Mucosa of gallbladder (tissue), 1 donor: ENCODE measurements at places on chromosomes 7 and 10. TPM values are rescaled to one million over a fixed set of nuclear protein-coding genes. Genes with fewer than 3 reads are reported as not detected.

DNA sequence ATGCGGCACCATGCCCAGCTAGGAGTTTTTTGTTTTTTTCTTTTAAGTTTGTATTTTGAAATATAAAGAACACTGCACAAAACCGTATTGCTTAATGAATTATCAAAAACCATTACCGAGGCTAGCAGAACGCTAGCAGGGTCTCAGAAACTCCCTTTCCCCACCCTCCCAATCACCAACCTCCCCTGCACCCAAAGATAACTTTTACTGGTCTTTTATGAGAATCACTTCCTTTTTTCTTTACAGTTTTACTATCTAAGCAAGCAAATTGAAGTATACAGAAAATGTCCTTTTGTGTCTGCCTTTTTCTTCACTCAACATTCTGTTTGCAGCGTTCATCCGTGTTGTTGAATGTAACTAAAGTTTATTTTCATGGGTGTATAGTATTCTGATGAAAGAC lies 13.4 kb downstream of the HIP1 start:
- DNase-seq: no peak

GRCh38 chr10:106226142-106226541 lies 938.4 kb downstream of the SORCS1 start:
- no peak for DNase-seq

- DNase-seq: no peak
Measured at GRCh38 chr7:132090444-132090843, 485.8 kb downstream of the PLXNA4 start.

- DNase-seq: no peak
Measured at GRCh38 chr7:34327681-34328080, 330.3 kb upstream of the NPSR1 start.

GRCh38 chr7:43588477-43589132 lies 5.7 kb downstream of the STK17A start:
- no peak for DNase-seq

GRCh38 chr7:1548944-1549343 lies 7.1 kb downstream of the TMEM184A start:
- no peak for DNase-seq

GRCh38 chr10:248307-248706 lies 113.1 kb downstream of the ZMYND11 start:
- no peak for DNase-seq

- no peak for DNase-seq
Measured at GRCh38 chr7:136342251-136342650, 365.1 kb upstream of the MTPN start.

DNA sequence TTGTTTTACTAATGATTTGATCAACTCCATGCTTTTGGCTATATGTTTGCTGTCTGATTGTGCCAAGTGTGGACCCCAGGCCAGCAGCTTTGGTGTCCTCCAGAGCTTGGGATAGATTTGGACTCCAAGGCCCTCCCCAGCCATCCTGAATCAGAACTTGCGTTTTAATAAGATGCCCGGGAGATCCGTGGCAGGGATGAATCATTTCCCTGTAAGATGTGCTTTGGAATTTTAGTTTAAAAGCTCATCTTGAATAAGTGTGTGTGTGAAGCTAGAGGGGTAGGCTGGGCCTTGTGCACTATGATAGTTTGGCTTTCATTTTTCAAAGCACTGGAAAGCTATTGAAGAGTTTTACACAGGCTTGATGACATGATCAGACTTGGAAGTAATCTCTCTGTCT lies 66.2 kb upstream of the SDK1 start:
- no peak for DNase-seq

DNA sequence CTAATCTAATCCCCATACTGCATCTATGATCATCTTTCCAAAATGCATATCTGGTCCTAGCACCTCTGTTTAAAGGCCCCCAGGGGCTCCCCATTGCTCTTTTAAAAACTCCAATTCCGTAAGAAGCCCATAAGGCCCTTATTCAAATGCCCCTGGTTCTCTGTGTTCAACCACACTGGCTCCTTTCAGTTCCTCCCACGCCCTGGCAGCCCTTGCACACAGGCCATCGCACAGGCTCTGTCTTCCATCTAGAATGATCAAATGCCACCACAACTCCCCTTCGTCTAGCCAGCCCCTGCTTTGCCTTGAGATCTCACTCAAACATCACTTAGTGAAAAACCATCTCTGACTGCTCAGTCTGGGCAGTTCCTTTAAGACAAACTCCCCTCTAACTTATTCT lies 112.9 kb upstream of the LYZL2 start:
- DNase-seq: no peak

DNA sequence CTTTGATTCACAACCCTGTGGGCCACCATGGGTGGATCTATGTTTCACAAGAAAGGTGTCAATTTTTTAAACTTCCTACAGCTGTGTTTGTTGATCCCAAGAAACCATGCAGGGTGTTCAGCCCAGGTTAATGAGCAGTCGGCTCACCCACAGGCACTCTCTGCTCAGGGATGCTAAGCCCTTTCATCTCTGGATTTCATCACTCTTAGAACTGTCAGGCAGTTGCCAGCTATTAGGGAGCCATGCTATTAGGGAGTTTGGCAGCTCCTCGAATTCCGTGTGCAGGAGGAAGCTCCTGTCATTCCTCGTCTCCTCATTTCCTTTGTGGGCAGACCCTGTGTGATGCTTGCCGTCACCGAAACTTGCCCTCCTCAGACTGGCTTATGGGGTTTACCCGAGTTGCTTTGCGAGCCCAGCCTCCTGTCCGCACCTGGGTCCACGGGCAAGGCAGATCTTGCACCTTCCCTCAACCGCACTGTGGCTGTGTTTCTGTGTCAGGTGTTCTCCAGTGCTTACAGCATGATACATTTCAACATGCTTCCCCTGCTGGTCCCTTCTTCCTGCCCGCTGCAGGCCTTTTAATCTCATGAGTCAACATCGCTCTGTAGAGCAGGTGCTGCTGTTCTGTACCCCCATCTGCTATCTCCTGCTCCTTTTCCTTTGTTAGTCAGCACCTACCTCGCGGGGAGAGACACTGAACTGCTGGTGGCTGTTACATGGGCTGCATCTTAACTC lies 509.8 kb downstream of the SUGCT start:
- DNase-seq: no peak

DNA sequence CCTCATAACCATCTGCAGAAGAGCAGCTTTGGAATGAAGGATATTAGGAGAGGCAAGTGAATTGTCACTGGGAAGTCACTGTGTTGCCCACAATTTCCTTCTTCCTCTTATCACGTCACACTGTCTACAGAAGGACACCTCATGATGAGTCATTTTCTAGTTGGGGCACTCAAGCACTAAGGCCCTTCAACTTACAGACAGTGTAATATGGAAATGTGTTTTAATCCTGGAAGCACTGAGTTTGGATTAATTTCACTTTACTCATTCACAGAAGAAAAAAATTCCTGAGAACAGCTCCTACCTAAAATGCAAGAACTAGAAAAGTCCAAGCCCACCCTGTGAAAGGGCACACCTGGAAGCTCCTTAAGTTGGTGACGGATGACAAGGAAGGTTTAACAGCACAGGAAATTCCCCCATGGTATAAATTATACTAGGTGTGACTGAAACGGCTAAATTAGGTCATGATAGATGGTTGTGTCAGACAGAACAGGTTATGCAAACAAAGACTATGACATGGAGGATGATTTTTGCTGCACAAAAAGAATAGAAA lies 56.6 kb downstream of the PARD3 start:
- DNase-seq: no peak

DNA sequence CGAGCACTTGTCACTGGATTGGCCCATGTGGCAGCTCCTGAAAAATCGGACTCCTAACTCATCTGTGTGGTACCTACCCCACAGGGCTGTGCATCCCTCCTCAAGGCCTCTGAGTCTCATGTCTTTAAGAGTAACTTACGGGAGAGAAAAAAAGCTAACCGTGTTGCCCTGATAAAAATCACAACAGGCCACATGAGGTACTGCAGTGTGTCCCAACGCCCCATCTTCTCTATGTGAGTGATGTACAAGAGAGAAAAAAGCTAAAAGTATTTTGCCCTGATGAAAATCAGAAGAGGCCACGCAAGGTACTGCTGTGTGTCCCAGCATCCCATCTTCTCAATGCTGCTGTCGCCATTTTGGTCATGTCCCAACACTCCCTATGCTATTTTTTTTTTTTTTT lies 41.2 kb upstream of the ADRB1 start:
- no peak for DNase-seq

GRCh38 chr7:71454981-71455380 lies 323.0 kb downstream of the GALNT17 start:
- no peak for DNase-seq

DNA sequence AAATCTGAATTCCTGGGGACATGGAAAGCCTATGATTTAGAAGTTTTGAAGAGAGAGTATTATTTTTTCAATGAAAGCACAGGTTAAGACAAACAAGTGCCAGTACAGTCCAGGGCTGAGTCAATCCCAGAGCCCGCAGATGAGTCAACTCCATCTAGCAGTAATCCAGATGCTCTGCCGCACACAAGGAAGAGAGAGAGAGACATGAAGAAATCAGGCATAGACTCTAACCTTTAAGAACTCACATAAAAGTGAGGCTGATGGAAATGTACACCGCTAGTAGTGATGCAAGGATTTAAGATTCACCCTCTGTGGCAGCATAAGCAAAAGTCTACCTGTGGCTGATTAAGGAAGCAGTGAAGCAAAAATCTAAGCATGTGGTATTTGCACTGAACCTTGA lies 651.5 kb downstream of the TNS3 start:
- no peak for DNase-seq

DNA sequence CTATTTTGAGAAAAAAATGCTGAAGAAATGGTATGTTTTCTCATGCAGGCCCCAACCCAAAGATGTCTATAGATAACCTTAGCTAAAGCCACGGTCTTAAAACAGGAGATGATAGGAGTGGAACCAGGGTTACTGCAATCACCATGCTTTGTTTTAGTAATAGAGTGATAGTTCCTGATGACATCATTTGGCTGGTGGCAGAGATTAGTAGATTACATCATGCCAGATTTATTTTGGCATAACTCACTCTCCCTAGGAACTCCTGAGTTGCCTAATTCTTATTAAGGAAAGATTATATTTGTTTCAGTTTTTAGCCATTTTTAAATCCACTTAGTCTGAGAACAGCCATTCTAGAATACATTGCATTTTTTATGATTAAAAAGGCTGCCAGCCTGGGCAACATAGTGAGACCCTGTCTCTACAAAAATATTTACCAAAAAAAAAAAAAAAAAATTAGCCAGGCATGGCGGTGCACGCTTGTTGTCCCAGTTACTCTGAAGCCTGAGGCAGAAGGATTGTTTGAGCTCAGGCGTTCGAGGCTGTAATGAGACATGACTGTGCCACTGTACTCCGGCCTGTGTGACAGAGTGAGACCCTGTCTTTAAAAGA lies 17.8 kb downstream of the ENO4 start:
- DNase-seq: no peak

GRCh38 chr10:117242463-117242832 lies 1.5 kb downstream of the SLC18A2 start:
- no peak for DNase-seq

DNA sequence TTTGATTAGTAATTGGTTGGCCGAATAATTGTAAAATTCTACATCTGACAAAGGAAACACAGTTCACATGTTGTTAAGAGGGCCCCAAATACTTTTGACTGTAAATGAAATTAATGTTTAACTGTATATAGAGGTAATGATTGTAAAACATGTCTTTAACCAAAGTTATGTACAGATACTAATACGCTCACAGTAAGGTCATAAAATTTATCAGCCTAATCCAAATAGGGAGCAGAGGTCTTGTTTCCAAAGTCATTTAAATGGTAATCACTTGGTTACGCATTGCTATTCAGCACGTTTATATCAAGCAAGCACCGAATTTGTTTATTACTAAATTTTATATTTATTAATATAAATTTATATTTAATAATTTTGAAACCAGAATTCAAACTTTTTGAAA lies 1.4 kb downstream of the PHYHIPL start:
- no peak for DNase-seq

- DNase-seq: no peak
Measured at GRCh38 chr7:41885078-41885477, 182.2 kb upstream of the INHBA start.

GRCh38 chr7:107854989-107855388 lies 36.0 kb upstream of the DLD start:
- no peak for DNase-seq

DNA sequence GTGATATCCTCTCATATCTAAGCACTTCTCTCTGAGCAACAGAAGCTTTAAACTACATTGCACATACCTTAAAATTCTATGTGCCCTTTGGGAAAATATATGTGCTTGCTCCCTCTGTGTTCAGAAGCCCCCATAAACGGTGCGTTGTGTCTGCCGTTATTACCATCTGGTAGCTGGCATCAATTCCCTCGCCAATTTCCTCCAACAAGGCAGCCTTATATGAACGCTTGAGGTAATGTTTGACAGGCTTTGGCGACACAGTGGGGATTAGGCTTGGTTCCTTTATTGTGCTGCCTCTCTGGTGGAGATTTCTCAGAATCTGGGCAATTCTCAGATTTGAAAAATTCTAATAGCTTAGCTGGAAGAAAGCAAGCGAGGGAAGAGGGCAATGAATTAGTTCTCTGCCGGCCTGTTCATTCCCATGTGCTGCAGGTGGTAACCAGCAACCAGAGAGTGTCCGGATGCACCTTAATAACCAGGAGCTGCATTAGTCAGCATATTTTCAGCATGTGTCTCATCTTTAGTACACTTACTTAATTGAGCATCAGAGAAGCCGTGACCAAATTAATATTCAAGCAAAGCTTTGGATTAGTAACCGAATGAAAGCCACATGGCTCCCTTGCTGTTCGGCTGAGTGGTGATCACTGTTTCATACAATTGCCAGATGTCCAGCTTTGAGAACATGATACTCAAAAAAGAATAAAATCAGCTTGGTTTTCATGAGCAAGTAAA lies 7.3 kb upstream of the PPP1R17 start:
- no peak for DNase-seq

DNA sequence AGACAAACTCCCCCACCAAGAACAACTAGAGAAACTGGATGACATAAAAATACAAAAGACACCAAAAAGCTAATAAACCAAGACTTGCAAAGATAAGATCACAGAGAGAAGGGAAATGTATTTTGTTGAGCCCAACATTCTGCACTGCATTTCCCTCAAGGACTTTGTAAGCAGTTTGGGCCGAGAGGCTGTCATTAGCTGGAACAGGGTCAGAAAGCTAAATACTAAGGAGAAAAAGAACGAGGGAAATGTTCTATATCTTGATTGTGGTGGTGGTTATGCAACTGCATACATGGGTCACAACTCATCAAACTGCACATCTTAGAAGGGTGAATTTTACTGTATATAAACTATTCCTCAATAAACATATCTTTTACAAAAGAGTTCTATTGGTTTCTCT lies 315.0 kb downstream of the IPMK start:
- DNase-seq: no peak

GRCh38 chr7:152419473-152420429 lies 16.1 kb downstream of the KMT2C start:
- no peak for DNase-seq

The PRDX3 gene
- 126 TPM for total RNA-seq

The METTL2B gene
- total RNA-seq: 19.4 TPM

The CLDN12 gene
- 72.0 TPM for total RNA-seq

The ASB4 gene
- total RNA-seq: 0.09 TPM

The NUTM2E gene
- 0.06 TPM for total RNA-seq

The ZNF804B gene
- not detected for total RNA-seq
